ENCODE measurements at places on chromosomes 7 and 10.

- DNase-seq: no peak
Measured at GRCh38 chr10:44036425-44036824, 348.5 kb downstream of the CXCL12 start.

DNA sequence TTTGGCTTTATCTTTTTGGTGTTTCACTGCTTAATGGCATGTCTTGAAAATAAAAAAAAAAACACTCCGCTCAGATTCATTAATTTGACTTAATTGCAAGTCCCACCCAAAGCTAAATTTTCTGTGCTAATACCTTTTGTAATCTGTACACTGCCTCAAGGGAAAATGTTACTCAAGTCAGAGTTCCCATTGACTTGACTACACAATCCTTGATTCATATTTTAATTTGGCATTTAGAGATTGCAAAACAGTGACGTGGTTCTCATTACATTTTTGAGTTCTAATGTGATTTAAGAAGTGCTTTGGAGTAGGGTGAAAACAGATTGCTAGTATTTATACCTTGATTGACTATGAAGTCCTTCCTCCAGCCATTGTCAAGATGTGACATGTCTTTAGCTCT lies 21.3 kb upstream of the LIPM start:
- no peak for DNase-seq

- DNase-seq: peak; percentile 69
Measured at GRCh38 chr7:30914596-30914995, 2.9 kb downstream of the AQP1 start.

- no peak for DNase-seq
Measured at GRCh38 chr10:127832501-127832900, 60.2 kb downstream of the CLRN3 start.

GRCh38 chr7:121307021-121307574 lies 21.7 kb upstream of the WNT16 start:
- DNase-seq: no peak

DNA sequence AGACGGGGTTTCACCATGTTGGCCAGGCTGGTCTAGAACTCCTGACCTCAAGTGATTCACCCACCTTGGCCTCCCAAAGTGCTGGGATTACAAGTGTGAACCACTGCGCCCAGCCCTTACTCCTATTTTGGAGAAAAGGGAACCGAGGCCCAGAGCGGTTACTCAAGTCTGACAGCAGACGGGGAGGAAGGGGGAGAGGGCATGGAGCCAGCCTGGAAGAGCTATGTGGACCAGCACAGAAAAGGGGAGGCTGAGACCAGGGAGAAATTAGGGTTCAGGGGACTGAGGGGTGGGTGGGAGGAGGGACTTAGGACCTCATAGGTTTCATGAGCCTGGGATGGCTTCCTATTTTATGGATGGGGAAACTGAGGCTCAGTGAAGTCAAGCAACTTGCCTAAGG lies 1.5 kb downstream of the SFRP5 start:
- no peak for DNase-seq

GRCh38 chr7:21507627-21508343 lies 35.1 kb upstream of the DNAH11 start:
- DNase-seq: peak; percentile 45

GRCh38 chr7:120742372-120742771 lies 115.6 kb downstream of the TSPAN12 start:
- no peak for DNase-seq

DNA sequence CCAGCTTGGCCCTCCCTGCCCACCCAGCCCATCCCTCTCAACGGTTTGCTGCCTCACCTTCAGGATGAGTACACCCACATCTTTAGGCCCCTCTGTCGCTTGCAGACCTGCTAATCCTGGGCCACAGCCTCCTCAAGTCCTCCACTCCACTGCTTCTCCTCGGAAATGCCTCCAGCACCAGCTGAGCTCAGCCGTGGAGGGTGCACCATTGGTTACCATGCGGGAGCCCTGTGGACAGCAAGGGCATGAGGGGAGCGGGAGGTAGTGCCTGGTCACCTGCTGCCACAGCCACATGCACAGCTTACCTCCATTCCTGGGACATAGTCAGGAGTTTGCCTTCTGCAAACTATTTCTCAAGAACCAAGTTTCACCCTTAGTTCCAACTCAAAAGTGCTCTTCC lies 286.3 kb upstream of the ZMIZ1 start:
- DNase-seq: no peak

DNA sequence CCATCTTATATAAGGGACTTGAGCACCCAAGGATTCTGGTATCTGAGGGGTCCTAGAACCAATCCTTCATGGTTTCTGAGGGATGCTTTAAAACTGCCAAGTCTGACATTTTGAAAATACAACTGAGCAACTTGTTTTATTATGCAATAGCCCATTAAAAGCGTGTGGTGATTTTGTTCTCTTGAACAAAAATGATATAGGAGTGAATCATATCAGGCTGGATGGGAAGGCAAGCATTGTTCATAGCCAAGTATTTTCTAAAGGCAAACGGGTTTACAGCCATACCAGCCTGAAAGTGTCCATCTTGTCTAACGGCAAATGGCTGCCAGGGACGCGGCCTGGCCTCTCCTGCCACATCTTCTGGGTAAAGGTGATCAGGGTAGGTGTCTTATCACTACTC lies 23.4 kb downstream of the RPP38 start:
- DNase-seq: peak; percentile 21

- no peak for DNase-seq
Measured at GRCh38 chr10:70479626-70480238, 1.2 kb downstream of the PALD1 start.

DNA sequence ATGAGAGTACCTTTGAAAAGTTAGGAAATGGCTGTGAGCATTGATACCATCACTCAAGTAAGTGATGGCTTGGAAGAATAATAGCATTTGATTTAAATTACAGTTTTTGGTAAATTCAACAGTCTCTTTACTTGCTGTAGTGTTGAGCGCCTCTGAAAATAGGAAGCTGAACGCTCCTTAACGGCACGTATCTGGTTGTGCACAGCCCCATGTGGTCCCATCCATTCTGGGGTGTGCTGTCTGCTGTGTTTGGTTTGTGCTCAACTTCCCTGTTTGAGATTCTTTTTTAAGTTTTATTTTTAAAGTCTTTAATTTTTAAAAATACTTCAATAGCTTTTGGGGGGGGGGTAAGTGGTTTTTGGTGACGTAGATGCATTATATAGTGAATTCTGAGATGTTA lies 51.5 kb downstream of the DNAJB6 start:
- DNase-seq: no peak

GRCh38 chr10:101111547-101111946 lies 19.6 kb upstream of the TLX1 start:
- no peak for DNase-seq

Measured in AG08396 (cell line).